ENCODE measurements at places on chromosomes 13 and 19.
A peak's percentile ranks its signal among the peaks of the same experiment; 100 is the strongest.

DNA sequence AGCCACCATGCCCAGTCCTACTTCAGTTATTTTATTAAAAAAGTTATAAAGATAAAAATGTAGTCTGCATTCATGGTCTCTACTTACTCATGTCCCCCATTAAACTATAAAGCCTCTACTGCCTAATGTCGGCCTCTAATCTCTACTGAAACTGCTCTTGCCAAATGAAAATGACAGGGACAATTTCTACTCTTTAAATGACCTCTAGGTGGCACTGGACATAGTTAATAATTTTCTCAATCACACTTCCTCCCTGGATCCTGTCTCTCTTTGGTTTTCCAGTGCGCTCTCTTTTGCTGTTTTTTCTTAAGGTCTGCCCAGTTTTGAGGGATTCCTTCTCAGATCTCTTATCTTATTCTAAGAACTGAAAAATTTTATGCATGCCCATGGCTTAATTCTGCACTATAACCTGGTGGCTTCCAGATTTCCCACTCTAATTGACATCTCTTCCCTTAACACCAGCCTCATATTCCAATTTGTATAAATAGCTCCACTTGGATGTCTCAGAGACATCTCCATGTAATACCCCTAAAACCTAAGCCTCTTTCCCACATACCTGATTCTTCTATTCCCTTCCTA is 54.3 kb downstream of the MTMR6 start:
- DNase-seq = no peak

- no peak for DNase-seq
Measured at GRCh38 chr13:114027046-114027715, 53.3 kb upstream of the C13orf46 start.

GRCh38 chr13:75161804-75162203 is 320.2 kb downstream of the TBC1D4 start:
- no peak for DNase-seq

- no peak for DNase-seq
Measured at GRCh38 chr19:58450856-58451357, 515 bp upstream of the ZNF324B start.

DNA sequence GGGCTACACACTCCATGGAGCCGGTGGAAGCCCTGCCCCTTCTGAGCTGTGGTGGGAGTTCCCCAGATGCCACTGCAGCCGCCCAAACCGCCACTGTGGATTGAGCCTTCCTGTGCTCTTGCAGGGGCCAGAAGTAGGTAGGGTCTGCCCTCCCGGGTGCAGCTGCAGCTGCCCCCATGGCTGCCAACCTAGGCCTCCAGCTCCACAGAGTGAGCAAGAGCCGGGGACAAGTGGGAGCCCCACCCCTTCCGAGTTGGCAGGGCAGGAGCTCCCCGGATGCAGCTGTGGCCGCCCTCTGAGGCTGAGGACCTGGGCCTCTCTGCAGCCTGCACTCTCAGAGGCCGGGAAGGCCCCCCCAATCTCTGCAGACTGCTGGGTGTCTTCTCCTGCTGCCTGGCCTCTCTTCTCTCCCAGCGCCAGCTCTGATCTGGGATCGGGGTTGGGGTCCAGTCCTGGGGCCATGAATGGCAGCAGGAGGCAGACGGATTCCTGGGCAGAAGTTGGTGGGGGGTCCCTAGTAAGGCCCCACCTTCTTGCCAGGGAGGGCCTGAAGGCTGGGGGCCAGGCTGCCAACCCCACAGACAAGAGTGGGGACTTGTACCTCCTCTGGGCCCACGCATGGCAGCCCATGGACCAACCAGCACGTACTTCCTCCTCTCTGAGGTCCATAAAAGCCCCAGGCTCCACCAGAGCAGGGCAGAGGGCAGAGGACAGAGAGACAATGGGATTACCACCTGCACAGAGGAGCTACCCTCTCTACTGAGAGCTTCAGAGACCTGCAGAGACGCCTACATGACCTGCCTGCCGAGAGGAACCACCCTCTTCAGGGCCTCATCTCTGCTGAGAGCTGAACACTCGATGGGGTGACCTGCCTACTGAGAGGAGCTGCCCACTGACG is 28.9 kb downstream of the AP2S1 start:
- no peak for DNase-seq

GRCh38 chr13:99157046-99157445 is 43.6 kb upstream of the UBAC2 start:
- no peak for DNase-seq

GRCh38 chr19:5091018-5091683 is 122.2 kb downstream of the KDM4B start:
- DNase-seq = no peak

- DNase-seq = peak; percentile 64
Measured at GRCh38 chr19:33309826-33310225, 7.5 kb upstream of the CEBPA start.

GRCh38 chr19:30393046-30393445 is 20.9 kb downstream of the ZNF536 start:
- no peak for DNase-seq

GRCh38 chr19:46446021-46446420 is 17.3 kb upstream of the PNMA8C start:
- DNase-seq = no peak

Data from mesenteric fat pad (tissue), 1 donor.